Cardiac atrium fibroblast (primary cell): ENCODE measurements at places on chromosomes 12 and 14. TPM values are rescaled to one million over a fixed set of nuclear protein-coding genes. Genes with fewer than 3 reads are reported as not detected.

TPH2 gene
- not detected in 2 replicates for total RNA-seq

IL26 gene
- 0.32 TPM in 1 of 2 replicates, not detected in the other for total RNA-seq

C1QL4 gene
- total RNA-seq = not detected in 2 replicates

TAS2R42 gene
- total RNA-seq = not detected in 2 replicates

KCNC2 gene
- total RNA-seq = not detected in 2 replicates

KRT75 gene
- total RNA-seq = not detected in 2 replicates

SOX5 gene
- total RNA-seq = 0.16 and 0.90 TPM in 2 replicates

GRIP1 gene
- total RNA-seq = not detected in 2 replicates

ANO4 gene
- 4.0 and 5.3 TPM in 2 replicates for total RNA-seq

TRIM9 gene
- 0.49 and 2.7 TPM in 2 replicates for total RNA-seq

ABCC9 gene
- under 0.01 and 0.16 TPM in 2 replicates for total RNA-seq

BMP4 gene
- total RNA-seq = 28.0 and 55.4 TPM in 2 replicates

RAPGEF3 gene
- 0.97 and 2.3 TPM in 2 replicates for total RNA-seq

KLRB1 gene
- total RNA-seq = not detected in 2 replicates

NFATC4 gene
- 40.0 and 41.9 TPM in 2 replicates for total RNA-seq

APAF1 gene
- total RNA-seq = 12.1 and 19.8 TPM in 2 replicates

TNS2 gene
- 99.6 and 100 TPM in 2 replicates for total RNA-seq

SNAPC1 gene
- 16.8 and 19.3 TPM in 2 replicates for total RNA-seq

POTEM gene
- not detected in 2 replicates for total RNA-seq

KCNH5 gene
- total RNA-seq = under 0.01 TPM in 1 of 2 replicates, not detected in the other

SYCP3 gene
- total RNA-seq = not detected in 2 replicates

ABCD4 gene
- total RNA-seq = 17.7 and 39.5 TPM in 2 replicates

OR6C2 gene
- total RNA-seq = not detected in 2 replicates

LRTM2 gene
- not detected in 2 replicates for total RNA-seq

TMEM260 gene
- 9.7 and 14.6 TPM in 2 replicates for total RNA-seq

SMCO2 gene
- total RNA-seq = not detected in 2 replicates

CLMN gene
- total RNA-seq = 0.81 and 7.2 TPM in 2 replicates
